ENCODE measurements at places on chromosomes 11 and 22. TPM values are rescaled to one million over a fixed set of nuclear protein-coding genes. Genes with fewer than 3 reads are reported as not detected.

DNA sequence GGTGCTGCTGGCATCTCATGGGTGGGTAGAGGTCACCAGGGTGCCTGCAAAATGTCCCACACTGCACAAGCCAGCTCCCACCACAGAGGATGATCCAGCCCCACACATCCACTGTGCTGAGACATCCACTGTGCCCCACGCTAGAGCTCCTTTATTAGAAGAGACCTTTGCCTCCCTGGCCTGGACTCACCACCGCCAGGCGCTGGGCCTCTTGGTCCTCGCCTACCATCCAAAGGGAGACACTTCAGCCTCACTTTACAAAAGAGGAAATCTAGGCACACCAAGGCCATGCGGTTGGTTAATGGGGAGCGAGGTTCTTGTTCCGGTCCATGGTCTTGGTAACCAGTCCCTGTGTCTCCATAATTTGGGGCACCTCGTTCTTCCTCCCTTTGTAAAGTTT is 3.4 kb upstream of the ANO1 start:
- no peaks in the 10 kb centered on the region for H3K36me3 ChIP-seq
- peak; percentile 17 for DNase-seq
- no peaks in the 10 kb centered on the region for H3K27me3 ChIP-seq
- H3K4me3 ChIP-seq: no peak overlapping the region
- H3K4me1 ChIP-seq: peaks cover 10% of the 10 kb centered on the region

Gene APOA4
- total RNA-seq: not detected

Gene OR2AG2
- total RNA-seq: not detected

GRCh38 chr22:22214819-22215329 is 29.7 kb upstream of the VPREB1 start:
- H3K36me3 ChIP-seq: no peaks in the 10 kb centered on the region
- no peaks in the 10 kb centered on the region for H3K4me1 ChIP-seq
- no peak overlapping the region for H3K4me3 ChIP-seq
- DNase-seq: peak; percentile 7
- H3K27ac ChIP-seq: no peak overlapping the region

Gene SLC17A6
- not detected for total RNA-seq

GRCh38 chr11:121512468-121513465 is 60.0 kb upstream of the SORL1-AS1 start:
- no peak overlapping the region for H3K27ac ChIP-seq
- no peaks in the 10 kb centered on the region for H3K4me1 ChIP-seq
- no peaks in the 10 kb centered on the region for H3K36me3 ChIP-seq
- no peaks in the 10 kb centered on the region for H3K27me3 ChIP-seq

DNA sequence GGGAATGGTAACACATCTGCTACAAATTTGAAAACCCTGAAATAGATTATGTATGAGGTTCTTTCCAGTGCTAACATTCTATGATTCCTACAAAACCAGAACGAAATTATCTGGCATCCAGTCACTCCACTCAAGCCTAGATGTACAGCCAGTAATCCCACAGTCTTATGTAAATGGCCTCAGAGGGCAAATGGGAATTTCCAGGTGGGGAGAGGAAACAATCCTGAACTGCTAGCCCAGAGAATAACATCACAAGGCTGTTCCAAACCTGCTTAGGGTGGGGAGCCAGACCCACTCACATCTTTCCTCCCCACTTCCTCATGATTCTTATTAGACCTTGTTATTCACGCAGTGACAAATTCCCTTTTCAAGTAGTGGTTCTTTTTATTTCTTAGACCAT is 3.5 kb downstream of the FIBIN start:
- H3K4me3 ChIP-seq: no peak overlapping the region
- H3K27ac ChIP-seq: no peak overlapping the region
- no peaks in the 10 kb centered on the region for H3K36me3 ChIP-seq
- DNase-seq: no peak
- no peaks in the 10 kb centered on the region for H3K27me3 ChIP-seq
- no peaks in the 10 kb centered on the region for H3K4me1 ChIP-seq

DNA sequence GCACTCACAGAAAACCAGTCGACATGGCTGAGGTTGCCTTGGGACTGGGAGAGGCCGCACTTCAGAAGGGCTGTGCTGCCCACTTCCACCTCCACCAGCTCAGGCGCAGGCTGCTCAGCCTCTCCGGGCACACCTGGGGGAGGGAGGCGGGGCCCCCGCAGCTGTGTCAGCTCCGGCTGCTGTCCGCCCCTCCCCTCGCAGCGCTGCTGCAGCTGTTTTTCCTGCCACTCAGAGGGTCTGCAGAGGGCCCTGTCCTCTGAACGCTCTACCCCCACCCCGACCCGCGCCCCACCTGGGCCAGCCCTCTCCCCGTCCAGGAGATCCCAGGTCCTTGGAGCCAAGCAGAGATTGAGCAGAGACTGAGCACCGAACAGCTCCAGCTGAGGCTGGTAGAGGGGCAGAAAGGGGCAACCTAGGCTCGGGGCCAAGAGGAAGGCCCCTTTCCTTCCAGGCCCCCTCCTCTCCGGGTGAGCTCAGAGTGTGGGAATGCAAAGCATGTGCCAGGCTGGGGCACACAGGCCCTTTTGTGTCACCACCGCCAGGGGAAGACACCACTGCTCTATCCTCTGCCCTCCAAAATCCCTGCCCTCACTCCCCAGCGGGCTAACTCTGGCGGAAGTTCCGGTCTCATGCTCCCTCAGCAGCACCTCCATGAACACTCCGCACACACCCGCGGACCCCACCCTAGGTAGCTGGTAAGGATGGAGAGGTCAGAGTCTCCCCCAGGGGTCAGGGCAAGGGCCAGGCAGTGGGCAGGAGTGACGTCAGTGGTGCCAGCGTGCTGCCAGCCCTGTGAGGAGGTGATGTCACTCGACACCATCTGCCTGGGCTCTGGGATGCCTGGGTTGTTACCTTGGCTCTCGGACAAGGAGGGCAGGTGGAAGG is 1.6 kb downstream of the MCAM start:
- no peaks in the 10 kb centered on the region for H3K27me3 ChIP-seq
- H3K27ac ChIP-seq: peak overlapping the region; percentile 90
- peak overlapping the region; percentile 81 for H3K4me3 ChIP-seq
- no peaks in the 10 kb centered on the region for H3K36me3 ChIP-seq
- peaks cover 12% of the 10 kb centered on the region for H3K4me1 ChIP-seq
- peak; percentile 82 for DNase-seq

GRCh38 chr11:60924110-60924905 is at the start of gene TMEM132A:
Gene TMEM132A, plus strand, starts transcription at chr11:60924460. Its CDS starts 174 bp downstream, at chr11:60924634.
- H3K27ac ChIP-seq: no peak within 1 kb of the TSS
- H3K4me3 ChIP-seq: peak within 1 kb of the TSS; percentile 72
- H3K27me3 ChIP-seq: no peaks in the 10 kb centered on the region
- no peak for DNase-seq
- H3K4me1 ChIP-seq: no peaks in the 10 kb centered on the region
- H3K36me3 ChIP-seq: peaks cover 15% of the 10 kb centered on the region

GRCh38 chr11:81104051-81104450 is 1629.6 kb downstream of the FAM181B start:
- H3K27ac ChIP-seq: no peak overlapping the region
- DNase-seq: no peak
- H3K4me3 ChIP-seq: no peak overlapping the region
- no peaks in the 10 kb centered on the region for H3K4me1 ChIP-seq

- no peak overlapping the region for H3K27ac ChIP-seq
- no peaks in the 10 kb centered on the region for H3K4me1 ChIP-seq
- no peaks in the 10 kb centered on the region for H3K36me3 ChIP-seq
- H3K4me3 ChIP-seq: no peak overlapping the region
- no peak for DNase-seq
These were observed 12.7 kb downstream of the MUC2 start for GRCh38 chr11:1087279-1087960.

GRCh38 chr11:35734669-35735410 is 72.3 kb downstream of the TRIM44 start:
- no peaks in the 10 kb centered on the region for H3K36me3 ChIP-seq
- no peak overlapping the region for H3K27ac ChIP-seq
- no peaks in the 10 kb centered on the region for H3K4me1 ChIP-seq
- no peak for DNase-seq
- no peaks in the 10 kb centered on the region for H3K27me3 ChIP-seq
- no peak overlapping the region for H3K4me3 ChIP-seq

DNA sequence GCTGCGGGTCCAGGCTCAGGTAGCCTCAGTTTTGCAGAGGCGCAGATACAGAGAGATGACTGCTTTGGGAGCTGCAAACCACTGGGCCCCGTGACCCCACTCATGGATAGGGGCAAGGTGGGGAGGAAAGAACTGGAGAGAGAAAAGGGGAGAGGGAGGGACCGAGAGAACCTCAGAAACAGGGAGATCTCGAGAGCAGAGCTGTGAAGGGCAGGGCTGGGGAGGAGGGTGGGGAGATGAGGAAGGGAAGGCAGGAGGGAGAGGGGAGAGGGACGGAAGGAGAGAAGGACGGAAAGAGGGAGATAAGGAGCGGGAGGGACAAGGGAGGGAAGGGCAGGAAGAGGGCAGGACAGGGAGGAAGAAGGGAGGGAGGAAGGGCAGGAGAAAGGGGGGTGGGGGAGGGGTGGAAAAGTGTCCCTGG is 46.3 kb downstream of the IGLL1 start:
- H3K4me3 ChIP-seq: no peak overlapping the region
- H3K27ac ChIP-seq: no peak overlapping the region
- H3K4me1 ChIP-seq: no peaks in the 10 kb centered on the region

GRCh38 chr11:16169541-16169940 is 186.8 kb downstream of the SOX6 start:
- H3K4me3 ChIP-seq: no peak overlapping the region
- H3K27me3 ChIP-seq: no peaks in the 10 kb centered on the region
- DNase-seq: no peak
- no peaks in the 10 kb centered on the region for H3K36me3 ChIP-seq
- H3K27ac ChIP-seq: no peak overlapping the region

GRCh38 chr11:44883277-44883676 is 67.4 kb downstream of the TP53I11 start:
- H3K36me3 ChIP-seq: no peaks in the 10 kb centered on the region
- H3K27me3 ChIP-seq: no peaks in the 10 kb centered on the region
- H3K4me1 ChIP-seq: no peaks in the 10 kb centered on the region
- DNase-seq: no peak
- no peak overlapping the region for H3K4me3 ChIP-seq
- no peak overlapping the region for H3K27ac ChIP-seq

DNA sequence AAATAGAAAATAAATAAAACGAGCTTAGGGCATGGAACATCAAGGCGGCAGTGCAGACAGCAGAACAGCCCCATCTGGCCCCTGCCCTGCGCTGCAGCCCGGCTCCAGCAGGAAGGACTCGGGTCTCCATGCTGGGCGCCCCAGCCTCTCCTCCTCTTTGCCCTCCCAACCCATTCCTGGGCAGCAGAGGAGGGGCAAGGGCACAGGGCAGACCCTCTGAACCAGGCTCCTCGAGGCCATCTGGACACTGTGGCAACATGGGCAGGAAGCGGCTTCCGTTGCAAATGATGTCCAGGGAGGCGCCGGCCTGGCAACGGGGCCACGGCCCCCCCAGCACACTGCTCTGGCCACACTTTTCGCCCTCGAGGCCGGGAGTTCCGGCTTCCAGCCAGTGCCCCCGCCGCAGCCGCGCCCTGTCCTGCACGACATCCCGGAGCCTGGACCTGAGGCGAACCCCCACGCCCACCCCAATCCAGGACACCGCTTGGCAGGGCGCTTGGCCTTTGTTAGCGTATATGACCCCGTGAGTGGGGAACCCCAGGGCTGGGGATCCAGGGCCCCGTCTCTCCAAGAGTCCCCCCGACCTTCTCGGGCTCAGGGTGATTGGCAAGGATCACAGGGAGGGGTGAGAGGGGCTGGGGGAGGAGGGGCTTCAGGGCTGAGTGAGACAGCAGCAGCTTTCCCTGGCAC is 192.1 kb downstream of the IGLL1 start:
- no peaks in the 10 kb centered on the region for H3K36me3 ChIP-seq
- no peak overlapping the region for H3K4me3 ChIP-seq
- H3K27me3 ChIP-seq: no peaks in the 10 kb centered on the region

- no peaks in the 10 kb centered on the region for H3K4me1 ChIP-seq
- no peaks in the 10 kb centered on the region for H3K36me3 ChIP-seq
- no peak overlapping the region for H3K27ac ChIP-seq
- no peak overlapping the region for H3K4me3 ChIP-seq
These were observed 42.5 kb downstream of the CABIN1 start for GRCh38 chr22:24053481-24054226.

GRCh38 chr11:15745266-15745665 is 611.1 kb downstream of the SOX6 start:
- no peaks in the 10 kb centered on the region for H3K27me3 ChIP-seq
- H3K27ac ChIP-seq: no peak overlapping the region
- no peak for DNase-seq
- H3K4me3 ChIP-seq: no peak overlapping the region
- H3K36me3 ChIP-seq: no peaks in the 10 kb centered on the region

- H3K27me3 ChIP-seq: no peaks in the 10 kb centered on the region
- DNase-seq: peak; percentile 76
- H3K36me3 ChIP-seq: no peaks in the 10 kb centered on the region
- peak overlapping the region; percentile 75 for H3K27ac ChIP-seq
- H3K4me3 ChIP-seq: no peak overlapping the region
These were observed 20.3 kb upstream of the WNT7B start for GRCh38 chr22:45997077-45997776.

- peak overlapping the region; percentile 20 for H3K27ac ChIP-seq
- no peak for DNase-seq
- no peak overlapping the region for H3K4me3 ChIP-seq
- no peaks in the 10 kb centered on the region for H3K4me1 ChIP-seq
These were observed 147.6 kb downstream of the ME3 start for GRCh38 chr11:86524620-86525352.

Gene C22orf42
- total RNA-seq: not detected

DNA sequence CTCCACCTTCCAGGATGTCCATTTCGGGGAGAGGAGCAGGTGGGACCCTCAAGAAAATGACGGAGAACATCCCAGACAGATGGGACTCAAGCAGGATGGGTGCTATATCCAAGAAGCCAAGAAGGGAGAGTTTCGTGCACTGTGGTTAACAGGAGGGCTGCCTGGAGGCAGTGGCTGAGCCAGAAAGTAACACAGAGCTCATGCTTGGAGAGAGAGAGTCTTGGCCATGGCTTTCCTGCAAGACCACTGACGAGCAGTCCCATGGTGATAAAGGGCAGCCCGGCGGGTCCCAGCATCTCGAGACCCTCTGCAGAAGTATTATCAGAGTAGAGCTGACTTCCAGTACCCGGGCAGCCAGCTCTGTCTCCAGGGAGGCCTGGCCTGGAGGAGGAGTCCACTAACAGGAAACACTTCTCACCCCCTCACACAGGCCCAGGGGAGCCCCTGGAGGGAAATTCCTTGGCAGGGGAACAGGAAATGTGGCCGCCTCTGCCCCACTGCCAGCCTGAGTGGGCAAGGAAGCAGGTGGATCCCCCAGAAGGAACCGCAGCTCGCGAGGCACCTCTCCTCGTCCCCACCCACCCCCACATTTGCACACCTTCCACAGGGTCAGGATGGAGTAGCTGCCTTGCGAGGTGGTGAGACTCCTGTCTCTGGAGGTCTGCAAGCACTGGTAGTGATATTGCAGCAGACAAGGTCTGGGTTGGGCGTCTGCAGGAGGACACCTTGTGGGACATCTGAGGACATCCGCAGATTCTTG is 32.2 kb downstream of the CYTH4 start:
- H3K4me1 ChIP-seq: no peaks in the 10 kb centered on the region
- no peak overlapping the region for H3K4me3 ChIP-seq
- H3K36me3 ChIP-seq: no peaks in the 10 kb centered on the region

Gene KCNQ1
- total RNA-seq: 3.6 TPM
